ENCODE measurements at places on chromosomes 3 and 15. TPM values are rescaled to one million over a fixed set of nuclear protein-coding genes. Genes with fewer than 3 reads are reported as not detected.

CADM2 gene
- 0.30 TPM for total RNA-seq

DNA sequence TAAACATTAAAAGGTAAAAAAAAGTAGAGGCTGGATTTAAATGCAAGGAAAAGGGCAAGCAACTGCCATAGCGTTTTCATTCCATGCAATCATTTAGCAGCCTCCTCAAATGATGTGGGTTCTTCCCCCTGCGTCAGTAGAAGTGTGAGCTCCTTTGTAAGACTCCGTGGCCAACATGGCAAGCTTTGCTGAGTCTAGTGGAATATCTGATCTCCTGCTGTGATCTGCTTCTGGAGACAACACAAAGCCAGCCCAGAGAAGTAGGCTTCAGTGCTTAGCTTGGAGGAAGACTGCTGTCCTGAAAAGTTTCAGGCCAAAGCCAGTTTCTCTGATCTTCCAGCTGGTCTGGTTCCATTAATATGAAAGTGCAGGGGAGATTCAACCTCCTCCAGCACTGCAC is 70.4 kb downstream of the ARPP21 start:
- DNase-seq, result no peak

DNA sequence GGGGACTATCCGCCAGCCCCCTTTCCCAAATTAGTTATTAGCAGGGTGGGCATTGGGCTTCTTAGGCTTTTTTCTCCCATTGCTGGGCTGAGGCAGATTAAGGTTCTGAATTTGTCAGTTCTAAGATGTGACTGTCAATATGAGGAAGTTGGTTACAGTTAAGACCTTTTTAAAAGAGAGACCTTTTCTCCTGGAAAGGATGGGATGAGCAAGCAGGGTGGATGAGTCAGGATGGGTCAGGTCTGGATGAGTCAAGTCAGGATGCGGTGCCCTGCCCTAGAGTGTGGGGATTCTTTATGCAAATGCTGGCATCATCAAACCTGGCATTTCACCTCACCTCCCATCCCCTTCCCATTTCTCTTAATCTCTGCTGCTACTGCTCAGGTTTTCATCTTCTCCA is 1.9 kb downstream of the AEN start:
- DNase-seq, result no peak

GRCh38 chr15:65072027-65072426 is 4.2 kb upstream of the RASL12 start:
- no peak for DNase-seq

GRCh38 chr15:79184465-79184892 is 93.9 kb upstream of the RASGRF1 start:
- DNase-seq, result peak; percentile 67

DNA sequence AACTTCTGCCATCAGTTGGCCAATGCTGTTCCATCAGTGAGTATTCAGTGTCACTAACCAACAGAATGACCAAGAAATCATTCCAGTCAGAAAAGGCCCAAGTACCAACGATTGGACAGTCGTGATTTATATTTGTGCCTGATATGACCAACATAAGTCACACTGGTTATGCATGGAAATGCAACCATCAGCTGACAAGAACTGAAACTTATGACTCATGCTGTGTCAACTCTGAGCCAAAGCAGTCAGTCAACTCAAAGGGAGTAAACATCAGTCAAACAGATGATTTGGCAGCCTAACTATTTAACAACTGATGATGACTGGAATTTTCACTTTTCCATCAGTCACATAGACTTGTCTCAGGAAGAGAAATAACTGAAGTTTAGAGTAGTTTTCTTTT is 142.4 kb downstream of the ANXA2 start:
- DNase-seq, result no peak

GRCh38 chr3:13689373-13690260 is 140.7 kb downstream of the FBLN2 start:
- DNase-seq, result no peak

GRCh38 chr3:152595975-152596821 is 238.7 kb upstream of the P2RY1 start:
- no peak for DNase-seq

- no peak for DNase-seq
Observed at GRCh38 chr3:23161896-23162570, 41.1 kb upstream of the UBE2E2 start.

GRCh38 chr3:4501437-4501836 is 8.3 kb downstream of the ITPR1 start:
- no peak for DNase-seq

All from heart right ventricle (tissue), 16 donors.